ENCODE measurements at places on chromosomes 6 and 20.

DNA sequence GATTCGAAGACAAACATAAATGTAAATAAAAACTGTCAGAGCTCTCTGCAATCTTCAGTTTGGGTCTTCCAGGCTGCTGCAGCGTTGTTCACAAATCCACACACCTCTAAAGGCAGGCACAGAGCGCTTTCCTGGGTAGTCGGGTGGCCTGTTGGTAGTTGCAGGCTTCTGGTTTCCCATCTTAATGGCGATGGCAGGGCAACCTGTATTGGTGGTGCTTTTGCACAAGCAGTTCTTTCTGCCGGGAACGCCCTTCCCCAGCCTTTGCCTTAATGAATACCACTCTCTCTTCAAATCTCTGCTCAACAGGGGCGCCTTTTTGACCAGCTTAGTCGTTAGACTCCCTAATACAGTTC, 723 bp upstream of the IFT52 start:
- no peak for DNase-seq

DNA sequence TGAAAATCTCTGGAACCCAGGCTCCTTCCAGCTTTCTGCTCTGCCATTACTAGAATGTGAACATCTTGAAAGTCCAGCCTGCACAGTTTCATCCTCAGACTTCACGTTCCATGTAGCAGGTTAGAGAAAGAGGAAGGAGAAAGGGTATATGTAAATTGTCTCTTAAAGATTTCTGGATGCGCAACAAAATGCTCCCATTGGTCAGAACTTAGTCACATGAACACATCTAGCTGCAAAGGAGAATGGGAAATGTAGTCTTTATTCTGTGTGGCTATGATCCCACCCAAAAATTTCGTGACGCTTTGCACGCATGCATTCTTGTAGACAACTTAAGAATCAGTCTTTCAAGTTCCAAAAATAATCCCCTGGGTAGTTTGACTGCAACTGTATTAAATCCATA, 46.4 kb upstream of the CHD6 start:
- DNase-seq = no peak

GRCh38 chr6:16721977-16722376, 39.3 kb downstream of the ATXN1 start:
- DNase-seq = no peak

- DNase-seq = no peak
Measured at GRCh38 chr20:23666698-23667097, 22.1 kb downstream of the CST4 start.

GRCh38 chr6:124536842-124537191, 425.4 kb upstream of the RNF217 start:
- DNase-seq = no peak

GRCh38 chr6:123956492-123957139, 153.0 kb downstream of the NKAIN2 start:
- DNase-seq = no peak

GRCh38 chr20:59424976-59425375, 124.6 kb downstream of the EDN3 start:
- DNase-seq = no peak

DNA sequence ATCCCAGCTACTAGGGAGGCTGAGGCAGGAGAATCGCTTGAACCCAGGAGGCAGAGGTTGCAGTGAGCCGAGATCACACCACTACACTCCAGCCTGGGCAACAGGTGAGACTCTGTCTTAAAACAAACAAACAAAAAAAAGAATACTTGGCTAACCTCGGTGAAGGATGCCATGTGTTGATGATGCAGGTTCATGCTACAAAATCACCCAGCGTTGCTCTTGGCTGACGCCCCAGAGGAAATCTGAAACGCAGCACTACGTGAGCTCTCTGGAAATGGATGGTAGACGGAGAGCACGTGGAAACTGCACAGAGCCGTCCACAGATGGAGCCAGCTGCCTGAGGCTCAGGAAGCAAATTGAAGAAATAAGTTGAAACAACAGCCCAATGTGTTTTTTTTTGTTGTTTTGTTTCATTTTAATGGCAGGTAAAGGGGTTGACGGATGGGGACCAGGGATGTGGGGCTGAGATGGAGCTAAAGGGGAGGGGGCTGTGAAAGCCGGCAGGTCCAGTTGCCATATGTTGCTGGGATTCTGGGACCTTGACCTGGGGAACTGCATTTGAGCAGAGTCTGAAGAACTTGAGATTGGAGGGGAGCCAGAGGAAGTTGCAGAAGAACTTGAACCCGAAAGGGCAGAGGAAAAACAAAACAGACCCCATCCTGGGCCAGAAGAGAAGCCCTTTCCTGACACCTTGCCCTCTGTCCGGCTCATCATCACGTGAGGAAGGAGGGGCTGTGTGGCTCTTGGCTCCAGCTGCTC, 12.8 kb upstream of the MANBAL start:
- no peak for DNase-seq

DNA sequence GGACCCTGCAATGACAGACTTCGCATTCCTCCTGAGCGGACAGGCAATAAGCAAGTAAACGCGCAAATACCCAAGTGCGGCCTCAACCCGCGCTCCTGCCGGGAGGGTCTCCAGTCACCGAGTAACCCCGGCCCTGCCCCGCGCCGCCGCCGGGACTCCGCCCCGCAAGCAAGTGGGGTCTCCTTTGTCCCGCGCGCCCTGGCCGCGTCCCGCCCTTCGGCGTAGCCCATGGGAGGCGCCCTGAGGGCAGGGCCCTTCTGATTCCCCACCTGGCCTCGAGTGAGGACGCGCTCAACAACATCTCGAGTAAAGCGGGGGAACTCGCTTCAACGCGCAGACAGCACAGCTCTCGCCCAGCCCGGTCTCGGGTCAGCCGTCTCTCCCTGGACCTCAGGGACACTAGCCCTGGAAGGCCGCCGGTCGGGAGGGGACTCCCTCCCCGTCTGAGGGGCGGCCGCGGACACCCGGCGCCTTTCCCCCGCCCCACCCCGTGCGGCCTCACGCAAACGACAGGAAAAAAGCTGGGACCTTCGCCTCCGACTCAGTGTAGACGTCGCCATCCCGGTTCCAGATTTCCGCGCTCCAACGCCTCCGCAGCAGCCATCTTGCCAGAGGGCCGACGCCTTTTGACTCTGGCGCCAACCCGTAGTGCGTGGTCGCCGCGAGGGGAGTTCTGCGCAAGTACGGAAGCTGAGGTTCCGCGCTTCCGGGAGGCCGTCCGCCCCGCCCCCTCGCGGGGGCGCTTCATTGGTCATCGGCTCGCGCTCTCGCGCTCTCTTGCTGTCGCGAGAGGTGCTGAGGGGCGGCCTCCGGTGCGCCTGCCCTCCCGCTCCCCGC, 461 bp upstream of the GID8 start:
- DNase-seq = peak; percentile 96

GRCh38 chr6:170072246-170072645, 218.6 kb downstream of the DLL1 start:
- DNase-seq = no peak

DNA sequence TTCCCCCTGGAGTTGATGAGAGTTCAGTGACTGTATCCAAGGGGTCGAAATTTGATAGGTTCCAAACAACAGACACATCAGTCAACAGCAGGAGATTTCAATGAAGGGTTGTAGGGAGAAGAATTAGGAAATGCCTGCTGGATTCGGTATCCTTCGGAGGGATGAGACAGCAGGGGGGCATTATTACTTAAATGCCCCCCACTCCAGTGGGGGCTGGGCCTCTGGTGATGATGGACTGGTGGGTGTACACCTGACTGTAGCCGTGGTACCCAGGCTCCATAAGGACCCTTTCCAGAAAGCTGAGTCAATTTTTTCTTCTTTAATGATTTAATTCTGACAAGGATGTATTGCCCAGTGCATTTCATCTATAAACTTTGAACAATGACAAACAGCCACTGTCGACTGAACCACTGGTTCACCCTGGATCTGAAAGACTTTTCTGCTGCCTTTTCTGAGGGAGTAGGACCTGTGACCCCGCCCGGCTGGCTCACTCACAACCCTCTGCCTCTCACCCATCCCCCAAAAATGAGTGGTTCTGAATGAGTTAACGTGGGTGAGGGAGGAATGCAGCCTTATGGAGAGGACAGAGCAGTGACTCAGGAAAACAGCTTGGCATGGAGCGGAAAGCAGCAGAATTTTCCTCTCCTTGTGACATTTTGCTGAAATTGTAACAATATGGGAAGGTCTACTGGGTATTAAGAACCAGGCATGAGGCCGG, 41.0 kb downstream of the ZMYND8 start:
- DNase-seq = no peak

- no peak for DNase-seq
Measured at GRCh38 chr6:3310051-3310448, 51.3 kb downstream of the PSMG4 start.
